ENCODE measurements at places on chromosomes 1 and 21.

DNA sequence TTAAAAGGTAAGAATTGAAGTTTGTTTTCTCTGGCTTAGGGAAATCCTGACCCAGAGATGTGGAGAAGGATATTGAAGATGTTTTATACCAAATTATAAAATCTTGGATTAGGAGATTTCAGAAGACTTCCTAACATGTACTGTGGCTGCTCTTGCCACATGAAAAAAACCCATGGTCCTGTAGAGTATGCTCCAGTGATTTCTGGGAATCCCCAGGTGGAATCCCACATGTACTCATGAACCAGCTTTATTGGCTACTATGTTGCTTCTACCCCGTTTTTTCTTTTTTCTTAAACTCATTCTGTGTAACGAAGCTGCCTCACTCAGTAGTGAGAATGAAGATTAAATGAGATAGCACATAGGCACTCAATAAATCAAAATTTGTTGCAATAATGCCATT is 132.7 kb upstream of the SGIP1 start:
- no peak for DNase-seq

DNA sequence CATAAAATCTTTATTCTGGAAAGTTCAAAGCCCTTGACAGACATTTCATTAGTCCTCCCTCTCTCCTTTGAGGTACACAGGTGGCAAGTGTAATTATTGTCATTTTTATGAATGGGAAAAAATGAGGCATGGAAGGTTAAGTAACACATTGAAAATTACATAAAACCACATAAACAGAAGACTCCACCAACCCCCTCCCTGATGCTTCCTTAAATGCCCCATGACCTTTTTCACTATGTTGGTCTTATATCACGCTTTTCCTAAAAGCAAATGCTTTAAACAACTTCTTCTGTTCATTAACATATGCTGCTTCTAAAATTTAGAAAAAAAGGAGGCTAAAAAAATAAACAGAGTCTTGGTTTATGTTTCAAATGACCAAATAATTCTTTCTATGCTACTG is 648.4 kb downstream of the PTPRC start:
- DNase-seq, result no peak

- DNase-seq, result peak; percentile 7
Measured at GRCh38 chr1:108041360-108042142, 76.6 kb upstream of the VAV3 start.

DNA sequence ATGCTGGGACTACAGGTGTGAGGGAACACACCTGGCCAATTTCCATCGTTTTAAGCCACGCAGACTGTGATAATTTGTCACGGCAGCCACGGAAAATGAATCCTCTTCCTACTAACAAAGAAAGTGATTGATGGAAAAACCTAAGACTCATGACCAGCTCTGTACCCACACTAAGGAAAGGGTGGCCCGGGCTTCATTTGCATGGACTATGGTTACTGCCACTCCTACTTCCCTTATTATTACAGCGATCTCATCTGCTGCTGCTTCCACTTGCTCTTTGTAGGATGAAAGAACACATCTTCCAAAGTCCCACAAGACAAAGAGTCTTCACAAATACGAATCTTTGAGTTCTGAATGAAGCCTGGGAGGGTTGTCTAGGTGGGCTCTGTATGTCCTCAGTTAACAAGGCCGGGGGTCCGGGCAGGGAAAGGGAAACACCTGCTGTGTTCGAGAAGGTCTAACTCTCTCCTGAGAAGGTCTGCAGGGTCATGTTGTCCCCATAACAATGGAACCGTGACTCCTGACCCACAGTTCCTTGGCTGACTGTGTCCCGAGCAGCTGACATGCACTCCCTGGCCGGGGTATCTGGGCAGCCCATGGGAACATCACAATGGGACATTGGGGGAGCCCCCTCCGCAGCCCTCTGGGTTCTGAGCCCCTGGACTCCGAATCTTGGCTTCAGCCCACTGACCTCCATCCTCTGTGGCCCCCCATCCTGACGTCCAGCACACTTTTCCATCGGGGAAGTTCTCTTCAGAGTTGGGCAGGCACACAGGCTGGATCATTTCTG is 13.3 kb upstream of the TFF1 start:
- DNase-seq, result no peak

DNA sequence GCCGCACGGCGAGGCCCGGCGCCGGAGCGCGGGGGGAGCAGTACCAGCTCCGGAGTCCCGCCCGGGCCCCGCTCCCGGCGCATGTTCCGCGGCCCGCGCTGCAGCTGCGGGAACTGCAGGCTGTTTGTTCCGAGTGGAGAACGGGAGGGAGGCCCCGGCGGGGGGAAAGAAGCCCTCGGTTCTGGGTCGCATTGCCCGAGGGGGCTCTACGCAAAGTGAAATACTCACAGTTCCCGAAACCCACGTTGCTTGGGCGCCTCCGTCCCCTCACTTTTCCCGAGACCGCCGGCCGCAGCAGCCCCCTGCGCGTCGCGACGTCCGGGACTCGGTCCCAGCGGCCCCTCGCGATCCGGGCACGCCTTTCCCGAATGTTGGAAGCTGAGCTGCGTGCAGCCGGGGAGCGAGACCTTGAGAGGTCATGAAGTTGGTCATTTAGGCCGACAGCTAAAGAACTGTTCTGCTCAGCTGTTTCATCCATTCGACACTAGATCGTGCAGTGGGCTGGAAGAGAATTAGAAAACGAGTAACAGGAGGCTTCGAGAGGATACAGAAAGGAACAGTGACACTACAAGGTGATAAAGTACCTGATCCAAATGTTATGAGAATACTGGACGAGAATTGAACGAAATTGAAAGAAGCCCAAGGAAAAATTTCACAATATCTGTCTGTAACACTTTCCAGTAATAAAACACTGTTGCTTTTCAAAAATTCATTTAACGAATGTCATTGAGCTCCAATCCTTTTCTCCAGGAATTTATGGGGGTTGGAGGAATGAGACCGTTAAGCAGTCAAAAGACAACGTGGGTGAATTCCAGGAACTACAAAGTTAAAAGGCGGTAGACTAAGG is 657 bp upstream of the LIN9 start:
- DNase-seq, result peak; percentile 44

- peak; percentile 23 for DNase-seq
Measured at GRCh38 chr1:17436380-17437174, 2.9 kb downstream of the RCC2 start.

GRCh38 chr1:86018283-86018923 is 138.2 kb downstream of the COL24A1 start:
- DNase-seq, result peak; percentile 47

GRCh38 chr1:156160743-156161171 is 7.4 kb downstream of the SEMA4A start:
- peak; percentile 89 for DNase-seq

DNA sequence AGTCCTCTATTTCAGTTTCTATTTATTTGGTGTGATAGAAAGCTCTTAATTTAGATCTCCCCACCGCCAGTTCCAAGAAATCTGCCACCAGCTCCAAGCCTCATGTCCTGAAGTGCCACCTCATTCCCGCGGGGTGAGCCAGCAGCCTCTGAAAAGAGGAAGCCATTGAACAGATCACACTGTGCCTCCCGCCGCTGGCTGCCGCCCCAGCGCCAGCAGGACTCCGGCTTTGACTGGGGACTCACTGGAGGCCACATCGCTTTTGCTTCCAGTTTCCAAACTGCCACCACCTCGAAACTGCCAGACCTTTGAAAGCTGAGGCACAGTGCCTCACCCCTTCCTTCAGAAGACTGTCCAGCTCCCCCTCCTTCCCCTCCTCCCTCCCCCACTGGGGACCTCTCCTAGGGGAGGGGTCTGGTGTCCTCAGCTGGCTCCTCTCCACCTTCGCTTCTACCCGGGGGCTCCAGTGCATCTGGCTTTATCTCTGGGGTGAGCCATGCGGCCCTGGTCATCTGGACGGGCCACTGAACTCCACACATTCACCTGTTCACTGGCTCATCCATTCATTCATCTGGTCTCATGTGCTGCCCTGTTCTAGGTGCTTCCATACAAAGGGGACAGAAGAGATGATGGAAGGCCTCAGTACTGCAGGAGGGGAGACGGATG is 58.9 kb downstream of the VPS26C start:
- peak; percentile 78 for DNase-seq
